Mucosa of descending colon (tissue), 3 donors: ENCODE measurements at places on chromosomes 4 and X.

DNA sequence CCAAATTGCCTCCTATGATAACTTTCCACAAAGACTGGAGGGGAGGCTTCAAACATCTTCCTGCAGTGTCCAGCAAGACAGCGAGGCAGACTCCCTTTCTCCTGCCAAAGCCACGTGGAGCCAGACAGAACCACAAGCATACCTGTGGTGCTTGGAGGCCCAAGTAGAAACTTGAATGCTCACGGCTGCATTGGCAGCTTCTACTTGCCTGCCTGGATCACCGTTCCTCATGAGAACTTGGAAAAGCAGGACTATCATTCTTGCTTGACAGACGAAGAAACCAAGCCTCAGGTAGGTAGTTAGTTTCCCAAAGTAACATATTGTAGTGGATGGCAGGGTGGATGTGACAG lies 216.3 kb upstream of the SFRP2 start:
- DNase-seq, result no peak

DNA sequence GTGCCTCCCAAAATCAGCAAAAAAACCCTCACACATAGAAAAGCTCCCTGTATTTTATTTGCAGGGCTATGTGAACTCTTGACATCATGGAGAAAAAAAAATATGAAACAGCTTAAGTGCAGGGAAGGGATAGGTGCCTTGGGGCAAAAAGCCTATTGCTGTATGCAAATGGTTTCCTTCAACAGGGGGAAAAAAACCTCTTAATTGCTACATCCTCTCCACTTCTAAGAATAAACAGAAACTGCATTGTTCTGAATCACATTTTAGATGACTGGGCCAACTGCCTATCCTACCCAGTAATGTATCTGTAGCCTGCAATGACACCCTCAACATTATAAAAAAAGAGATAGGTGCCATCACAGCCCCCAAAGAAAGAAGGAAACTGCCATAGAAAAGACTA lies 229.4 kb upstream of the GALNTL6 start:
- no peak for DNase-seq

- no peak for DNase-seq
Observed at GRCh38 chr4:156495091-156495490, 476.5 kb downstream of the PDGFC start.

DNA sequence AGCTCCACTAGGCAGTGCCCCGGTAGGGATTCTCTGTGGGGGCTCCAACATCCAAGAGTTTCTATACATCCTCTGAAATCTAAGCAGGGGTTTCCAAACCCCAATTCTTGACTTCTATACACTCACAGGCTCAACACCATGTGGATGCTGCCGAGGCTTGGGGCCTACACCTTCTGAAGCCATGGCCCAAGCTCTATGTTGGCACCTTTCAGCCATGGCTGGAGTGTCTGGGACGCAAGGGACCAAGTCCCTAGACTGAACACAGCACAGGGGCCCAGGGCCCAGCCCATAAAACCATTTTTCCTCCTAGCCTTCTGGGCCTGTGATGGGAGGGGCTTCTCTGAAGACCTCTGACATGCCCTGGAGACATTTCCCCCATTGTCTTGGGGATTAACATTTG lies 511.8 kb downstream of the TRAM1L1 start:
- no peak for DNase-seq

DNA sequence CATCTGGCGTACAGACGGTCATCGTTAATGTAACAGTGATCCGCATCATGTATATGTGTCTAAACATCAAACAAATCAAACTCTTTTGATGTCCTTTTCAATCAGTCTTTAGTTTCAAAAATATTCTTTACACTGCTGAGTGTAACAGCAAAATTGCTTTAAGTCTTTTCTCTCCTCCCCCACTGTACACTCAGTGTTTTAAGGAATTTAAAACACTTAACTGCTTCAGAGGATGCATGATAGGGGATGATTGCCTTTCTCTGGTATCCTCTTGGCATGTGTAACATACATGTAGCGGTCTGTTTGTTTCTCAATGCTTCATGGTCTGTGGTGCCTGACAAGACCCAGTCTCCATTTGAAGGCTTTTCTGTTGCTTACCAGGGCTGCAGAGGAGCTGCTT lies 41.6 kb downstream of the LIMCH1 start:
- DNase-seq, result no peak

DNA sequence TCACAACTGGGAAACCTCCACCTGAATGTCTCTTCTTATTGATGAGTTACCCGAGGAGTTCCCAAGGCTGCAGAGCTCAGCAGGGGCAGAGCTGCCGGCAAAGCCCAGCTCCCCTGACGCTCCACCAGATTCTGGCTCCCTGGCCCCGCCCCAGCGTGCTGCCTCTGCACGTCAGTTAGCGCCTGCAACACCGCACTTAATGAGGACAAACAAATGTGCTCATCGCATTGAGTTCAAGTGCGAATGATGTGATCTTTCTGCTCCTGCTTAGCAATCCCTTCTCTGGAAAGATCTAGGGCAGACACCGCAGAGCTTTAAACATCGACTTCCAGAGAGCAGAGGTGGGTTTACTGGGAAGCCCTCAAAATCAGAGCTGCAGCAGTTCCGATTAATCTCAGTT lies 55.5 kb upstream of the FBXW7 start:
- DNase-seq, result peak; percentile 70

GRCh38 chr4:58368221-58368620 lies 1258.0 kb upstream of the IGFBP7 start:
- DNase-seq, result no peak

GRCh38 chrX:21781976-21782375 lies 24.1 kb upstream of the SMPX start:
- no peak for DNase-seq

DNA sequence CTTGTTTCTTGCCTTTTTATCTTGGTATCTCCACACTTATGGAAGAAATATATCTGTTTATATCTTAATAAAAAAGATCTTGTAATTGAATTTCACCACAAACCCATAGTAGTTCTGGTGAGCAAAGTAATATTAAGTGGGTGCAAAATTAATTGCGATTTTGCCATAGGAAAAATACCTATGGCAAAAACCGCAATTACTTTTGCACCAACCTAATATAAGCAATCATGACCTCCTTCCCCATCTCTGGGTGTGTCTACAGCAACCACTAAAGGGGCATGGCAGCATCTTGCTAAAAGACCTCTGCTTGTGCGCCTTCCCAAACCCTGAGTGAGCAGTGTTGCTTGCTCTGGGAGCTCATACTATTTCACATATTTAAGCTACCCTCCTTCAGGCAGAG lies 124.2 kb upstream of the GUCY1A1 start:
- no peak for DNase-seq

DNA sequence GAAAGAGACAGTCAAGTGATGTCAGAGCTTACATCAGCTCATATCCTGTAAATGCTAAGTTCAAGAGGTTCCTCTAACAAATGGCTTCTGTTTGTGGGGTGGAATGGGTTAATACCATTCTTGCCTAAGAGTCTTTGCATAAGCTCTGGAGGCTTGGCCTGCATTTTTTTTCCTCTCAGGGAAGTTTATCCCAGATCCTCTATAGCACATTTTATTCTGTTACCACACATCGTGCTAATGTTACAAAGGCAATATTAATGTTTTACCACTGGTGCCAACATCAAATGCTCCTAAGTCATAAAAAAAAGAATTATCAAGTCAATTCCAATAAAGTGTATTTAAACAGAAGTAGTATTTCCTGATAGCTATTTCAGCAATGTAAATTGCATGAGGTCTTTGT lies 2.9 kb upstream of the ADH6 start:
- DNase-seq, result no peak

- DNase-seq, result no peak
Observed at GRCh38 chr4:56040842-56041241, 92.1 kb downstream of the CEP135 start.

- no peak for DNase-seq
Observed at GRCh38 chr4:150582146-150582872, at the start of gene MAB21L2. MAB21L2 (plus strand) TSS chr4:150582151; CDS start chr4:150583030, 879 bp downstream.

DNA sequence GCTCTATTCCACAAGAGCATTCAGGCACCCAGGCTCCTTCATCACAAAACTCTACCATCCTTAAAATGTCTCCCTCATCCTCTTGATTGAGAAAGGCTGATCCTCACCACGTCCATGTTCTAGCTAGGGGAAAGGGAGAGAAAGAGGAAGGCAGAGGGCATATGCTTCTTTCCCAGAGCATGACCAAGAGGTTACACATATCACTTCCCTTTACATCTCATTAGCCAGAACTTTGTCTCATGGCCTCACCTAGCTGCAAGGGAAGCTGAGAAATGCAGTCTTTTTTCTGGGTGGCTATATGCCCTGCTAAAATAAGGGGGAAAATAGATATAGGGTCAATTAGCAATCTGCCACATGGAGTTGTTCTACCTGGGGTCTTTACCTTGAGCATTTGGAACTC lies 42.7 kb downstream of the LONRF3 start:
- no peak for DNase-seq

- no peak for DNase-seq
Observed at GRCh38 chr4:99811117-99811516, 5.5 kb upstream of the DAPP1 start.

DNA sequence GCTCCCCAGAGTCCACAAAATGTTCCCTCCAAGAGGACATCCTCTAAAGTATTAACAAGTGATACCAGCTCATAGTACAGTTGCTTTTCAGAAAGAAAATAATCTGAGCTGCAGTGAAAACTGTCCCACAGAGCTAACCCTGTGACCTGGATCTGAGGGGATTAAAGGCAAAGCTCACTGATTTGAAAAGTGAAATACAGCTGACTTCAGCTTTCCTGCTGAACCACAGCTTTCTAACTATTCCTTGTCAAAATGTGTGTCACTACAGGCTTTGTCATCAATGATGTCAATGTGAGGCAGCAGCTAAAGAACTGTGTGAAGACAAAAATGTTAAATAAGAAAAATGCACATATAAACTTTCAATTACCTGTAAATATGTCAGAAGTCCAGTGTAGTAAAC lies 36.9 kb downstream of the DCHS2 start:
- DNase-seq, result no peak

DNA sequence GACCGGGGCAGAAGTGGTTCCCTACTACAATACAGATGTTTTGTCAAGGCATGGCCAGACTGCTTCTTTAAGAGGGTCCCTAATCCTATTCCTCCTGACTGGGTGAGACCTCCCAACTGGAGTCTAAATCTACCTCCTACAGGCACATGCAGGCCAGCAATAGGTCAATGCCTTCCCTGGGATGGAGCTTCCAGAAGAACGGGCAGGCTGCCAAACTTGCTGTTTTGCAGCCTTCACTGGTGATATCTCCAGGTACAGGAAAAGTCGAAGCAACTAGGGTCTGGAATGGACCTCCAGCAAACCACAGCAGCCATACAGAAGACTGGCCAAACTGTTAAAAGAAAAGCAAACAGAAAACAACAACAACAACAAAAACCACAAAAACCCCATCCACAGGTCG lies 678.4 kb upstream of the DIAPH2 start:
- no peak for DNase-seq

GRCh38 chrX:38515291-38515690 lies 46.1 kb upstream of the TSPAN7 start:
- DNase-seq, result no peak
